Mesenchymal stem cell (in vitro differentiated cells and primary cell): ENCODE measurements at places on chromosomes 12 and 14.

DNA sequence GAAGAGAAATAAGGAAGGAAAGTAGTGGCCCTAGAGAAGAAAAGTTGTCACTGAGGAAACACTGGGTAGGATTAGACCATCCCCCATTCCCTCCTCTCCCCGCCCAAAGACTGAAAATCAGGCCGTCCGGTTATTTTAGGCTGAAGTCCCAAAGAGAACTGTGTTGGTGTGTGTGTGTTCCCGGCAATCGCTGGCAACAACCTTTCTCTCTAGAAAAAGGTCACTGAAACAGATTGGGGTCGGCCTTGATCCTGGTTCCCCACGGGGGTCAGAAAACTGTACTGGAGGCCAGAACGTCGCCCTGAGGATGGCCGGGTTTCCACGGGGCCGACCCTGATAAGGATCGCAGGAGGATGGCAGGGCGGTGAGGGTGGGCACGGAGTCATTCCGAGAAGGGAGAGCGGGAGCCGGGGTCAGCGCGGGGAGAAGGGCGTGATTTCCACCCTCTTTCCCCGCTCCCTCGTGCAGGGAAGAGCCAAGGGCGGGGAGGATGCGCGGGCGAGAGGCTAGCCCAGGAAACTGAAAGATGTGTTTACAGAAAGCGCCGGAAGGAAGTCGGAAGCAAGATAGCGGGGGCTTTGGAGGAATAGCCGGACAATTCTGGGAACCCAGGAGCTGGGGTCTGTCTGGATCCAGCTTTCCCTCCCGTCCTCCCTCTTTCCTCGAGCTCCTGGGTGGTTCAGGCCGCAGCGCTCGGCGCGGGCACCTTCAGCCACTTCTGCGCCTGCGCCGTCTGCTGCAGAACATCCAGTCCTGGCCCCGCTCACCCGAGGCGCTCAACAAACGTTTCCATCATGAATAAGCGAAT, 25.3 kb upstream of the SPTLC2 start:
- DNase-seq, result no peak

DNA sequence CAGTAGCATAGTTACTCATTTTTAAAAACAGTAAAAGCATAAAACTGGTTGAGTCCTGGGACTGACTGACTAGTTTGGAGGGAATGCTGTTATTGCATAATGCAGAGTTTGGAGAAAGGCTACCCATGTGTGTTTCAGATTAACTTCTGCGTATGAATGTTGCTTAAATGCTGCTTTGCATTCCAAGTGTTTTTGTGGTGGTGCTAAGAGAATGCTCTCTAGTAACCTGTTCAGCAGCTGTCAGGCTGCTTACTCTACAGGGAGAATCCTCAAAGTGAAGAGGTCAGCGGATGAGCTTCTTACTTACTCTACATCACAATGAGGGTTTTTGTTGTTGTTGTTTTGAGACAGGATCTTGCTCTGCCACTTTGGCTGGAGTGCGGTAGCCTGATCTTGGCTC, 4.3 kb downstream of the DLST start:
- peak; percentile 82 for DNase-seq

DNA sequence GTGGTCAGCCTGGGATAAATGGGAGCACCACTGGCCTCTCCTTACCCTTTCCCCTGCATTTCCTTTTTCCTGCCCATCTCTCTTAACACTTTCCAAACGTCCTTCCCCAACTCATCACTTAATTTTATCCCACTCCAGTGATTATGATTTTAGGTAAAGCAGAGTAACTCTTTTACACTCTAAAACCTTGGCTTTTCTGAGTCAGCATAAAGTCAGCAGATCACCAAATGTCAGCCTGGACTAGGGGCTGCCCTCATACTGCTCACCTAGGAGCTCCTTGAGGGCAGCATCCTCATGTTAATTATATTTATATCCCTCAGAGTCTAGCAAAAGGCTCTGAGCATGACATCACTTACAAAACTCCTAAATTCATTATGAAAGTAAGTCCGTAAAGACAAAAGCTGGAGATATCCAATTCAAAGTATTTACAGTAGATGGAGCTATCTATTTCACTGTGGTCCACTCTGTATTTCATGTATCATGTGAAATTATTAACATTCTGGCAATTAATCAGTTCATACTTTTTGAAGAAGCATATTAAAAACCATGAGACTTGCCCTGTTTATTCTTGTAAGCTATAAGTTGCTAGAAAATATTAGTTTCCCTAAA, 17.0 kb upstream of the DICER1 start:
- DNase-seq, result no peak

GRCh38 chr14:96761066-96761465, 36.1 kb upstream of the VRK1 start:
- no peak for DNase-seq

- DNase-seq, result peak; percentile 77
Measured at GRCh38 chr14:91113829-91114078, at the start of gene DGLUCY. TSS of gene DGLUCY (plus strand) at chr14:91114073. CDS start at chr14:91160295, 46,222 bp downstream.

DNA sequence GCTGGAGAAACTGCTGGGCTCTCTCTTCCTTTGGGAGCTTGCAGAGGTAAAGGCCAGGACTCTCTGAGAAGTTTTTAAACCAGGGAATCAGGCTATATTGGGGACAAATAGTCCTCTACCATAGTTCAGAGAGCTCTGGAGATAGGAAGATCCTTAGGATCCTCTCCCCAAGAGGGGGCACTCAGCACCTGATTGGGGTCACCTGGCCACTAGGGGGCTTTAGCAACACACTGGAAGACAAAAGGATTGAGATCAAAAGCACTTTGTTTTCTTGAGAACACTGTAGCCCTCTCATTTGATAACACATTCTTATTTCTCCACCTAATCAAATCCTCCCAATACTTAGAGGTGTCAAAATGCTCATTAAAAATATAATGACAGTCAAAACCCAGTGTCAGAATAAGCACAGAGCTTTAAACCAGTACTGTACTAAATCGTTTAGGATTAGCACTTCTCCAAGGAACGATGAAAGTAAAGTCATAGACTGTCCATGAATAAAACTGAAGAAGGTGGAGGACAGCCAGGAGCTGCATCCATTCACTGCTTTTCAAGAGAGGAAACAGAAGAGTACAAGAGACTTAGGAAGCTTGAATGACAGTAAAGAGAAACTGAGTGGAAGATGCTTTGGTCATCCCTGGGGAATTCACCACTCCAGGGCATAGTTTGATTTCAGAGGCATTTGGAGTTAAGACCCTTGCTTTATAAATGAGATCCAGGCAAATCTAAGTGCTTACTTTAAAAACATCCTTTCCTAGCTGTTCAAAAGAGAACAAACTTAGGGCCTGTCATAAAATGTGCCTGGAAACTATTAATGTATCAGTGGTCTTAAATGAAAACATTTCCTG, 26.5 kb downstream of the BMP4 start:
- no peak for DNase-seq

- DNase-seq, result no peak
Measured at GRCh38 chr12:26715232-26715631, 117.8 kb downstream of the ITPR2 start.

GRCh38 chr12:52006726-52007157, at the start of gene TAMALIN:
TSS of gene TAMALIN (plus strand) at chr12:52006946. CDS start at chr12:52007020, 74 bp downstream.
- DNase-seq, result peak; percentile 79

DNA sequence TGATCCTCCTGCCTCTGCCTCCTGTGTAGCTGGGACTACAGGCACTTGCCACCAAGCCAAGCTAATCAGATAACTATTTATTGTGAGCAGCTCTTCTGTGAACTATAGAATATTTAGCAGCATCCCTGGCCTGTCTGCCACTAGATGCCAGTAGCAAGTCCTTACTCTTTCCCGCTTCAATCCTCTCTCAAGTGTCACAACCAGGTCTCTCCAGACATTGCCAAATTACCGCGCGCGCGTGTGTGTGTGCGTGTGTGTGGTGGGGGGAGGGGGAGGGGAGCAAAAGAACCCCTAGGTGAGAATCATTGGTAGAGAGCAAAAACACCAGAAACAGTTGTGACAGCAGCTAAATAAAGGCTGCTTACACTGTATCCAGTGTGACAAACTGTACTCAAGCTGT, 49.9 kb downstream of the PPP2R5E start:
- DNase-seq, result no peak

GRCh38 chr12:12837025-12837812, 24.1 kb downstream of the DDX47 start:
- DNase-seq, result peak; percentile 83

DNA sequence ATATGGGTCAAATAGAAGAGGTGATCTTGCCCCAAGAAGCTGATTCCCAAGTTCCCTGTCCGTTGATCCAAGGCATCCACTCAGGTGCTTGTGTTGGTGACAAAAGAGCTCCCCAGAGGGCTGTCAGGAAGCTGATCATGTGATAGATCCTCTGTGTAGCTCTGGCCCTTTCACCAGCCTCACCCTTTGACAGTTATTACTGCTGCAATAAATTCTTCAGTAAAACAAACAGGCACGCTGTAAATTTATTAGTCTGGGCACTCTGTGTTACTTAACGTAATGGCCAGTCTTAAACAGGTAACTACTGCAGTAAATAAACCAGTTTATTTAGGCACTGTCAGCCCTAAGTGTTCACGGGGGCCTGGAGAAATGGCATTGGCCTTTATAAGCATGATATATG, 473.9 kb downstream of the BCL11B start:
- DNase-seq, result no peak

- no peak for DNase-seq
Measured at GRCh38 chr12:119942386-119942785, 46.6 kb upstream of the BICDL1 start.

GRCh38 chr14:65565948-65566347, 153.4 kb downstream of the FUT8 start:
- no peak for DNase-seq

DNA sequence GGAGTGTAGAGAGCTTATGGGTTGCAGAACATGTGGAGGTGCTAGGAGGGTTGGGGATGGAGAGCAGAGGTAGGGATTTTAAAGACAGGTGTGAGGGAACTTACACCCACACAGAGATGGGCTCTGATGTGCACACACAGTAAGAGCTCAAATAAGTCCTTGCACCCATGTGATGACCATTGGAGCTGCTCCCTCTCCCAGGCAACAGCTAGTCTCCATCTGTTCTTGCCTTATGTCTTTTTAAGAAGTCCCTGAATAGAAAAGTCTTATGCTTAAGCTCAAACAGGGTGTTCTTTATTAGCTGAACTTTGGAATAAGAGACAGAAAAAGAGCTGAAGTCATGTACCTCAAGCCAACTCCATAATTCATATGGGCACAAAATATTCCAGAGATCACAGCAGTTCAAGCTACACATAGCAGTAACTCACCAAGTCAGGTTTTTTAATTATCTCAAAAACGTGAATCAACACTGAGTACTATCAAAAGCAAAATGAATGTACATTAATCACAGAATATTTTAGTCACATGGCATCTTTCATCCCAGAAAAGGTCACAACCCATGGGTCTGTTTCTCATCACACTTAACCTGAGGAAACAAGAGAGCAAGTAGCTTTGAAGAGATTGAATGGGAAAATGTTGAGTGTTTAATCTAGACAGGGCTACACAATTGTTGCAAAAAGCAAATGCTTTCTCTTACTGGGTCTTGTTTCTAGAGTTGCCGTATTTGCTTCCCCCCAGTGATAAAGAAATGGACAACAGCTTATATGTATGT, 1513.6 kb upstream of the SEL1L start:
- no peak for DNase-seq

DNA sequence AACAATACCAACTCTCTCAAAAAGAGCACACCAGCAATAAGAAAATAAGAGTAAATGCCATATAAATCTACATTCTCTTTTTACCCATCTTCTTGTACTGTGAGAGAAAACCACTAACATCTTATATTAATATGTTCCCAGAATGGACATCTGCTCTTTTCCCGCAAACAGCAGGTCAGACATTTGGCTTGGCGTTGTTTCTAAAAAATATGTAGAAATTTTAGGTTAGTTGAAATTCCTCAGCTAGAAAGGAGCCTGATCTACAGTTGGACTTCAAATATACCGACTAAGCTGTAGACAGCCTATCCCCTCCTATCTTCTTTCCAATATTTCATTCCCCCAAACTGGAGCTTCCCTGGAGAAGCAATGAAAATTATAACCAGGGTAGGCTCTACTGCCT, 88.7 kb downstream of the PPP2R5E start:
- no peak for DNase-seq

- DNase-seq, result peak; percentile 43
Measured at GRCh38 chr12:28872654-28873268, 276.3 kb upstream of the FAR2 start.

DNA sequence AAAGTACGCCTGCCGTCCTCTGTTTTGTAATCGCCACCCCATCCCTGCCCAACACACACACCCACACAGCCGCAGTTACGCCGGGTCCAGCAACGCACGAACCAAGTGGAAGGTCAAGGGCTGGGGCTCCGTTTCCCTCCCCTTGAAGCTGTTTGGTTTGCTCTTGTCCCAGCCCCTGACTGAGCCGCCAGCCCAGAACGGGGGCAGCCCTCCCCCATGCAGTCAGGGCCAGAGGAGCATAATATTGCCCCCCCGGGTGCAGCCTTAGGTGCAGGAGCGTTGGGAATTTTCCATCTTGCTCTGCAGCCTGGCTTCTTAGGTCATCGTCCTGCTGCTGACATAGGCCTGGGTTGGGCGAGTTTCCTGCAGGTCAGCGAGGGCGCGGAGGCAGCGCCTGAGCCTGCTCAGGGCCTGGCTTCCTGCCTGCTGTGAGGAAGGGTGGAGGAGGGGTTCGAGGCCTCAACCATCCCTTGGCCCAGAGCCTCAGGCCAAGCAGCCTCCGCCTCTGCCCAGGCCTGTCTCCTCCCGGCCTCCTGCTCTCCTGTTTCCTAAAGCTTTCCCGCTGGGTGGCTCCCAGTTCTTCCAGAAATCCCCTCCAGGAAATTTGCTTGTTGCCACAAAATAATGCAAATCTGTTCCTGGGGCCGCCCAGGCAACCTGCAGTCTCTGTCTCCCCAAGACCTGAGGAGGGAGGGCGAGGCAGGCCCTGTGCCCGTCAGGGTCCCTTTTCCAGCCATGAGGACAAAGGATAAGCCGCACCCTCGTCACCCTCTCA, 44.5 kb downstream of the PSMA6 start:
- DNase-seq, result peak; percentile 95

- no peak for DNase-seq
Measured at GRCh38 chr12:69354172-69354555, 5.4 kb upstream of the YEATS4 start.

GRCh38 chr12:113909776-113910420, 56.2 kb downstream of the RBM19 start:
- no peak for DNase-seq

- DNase-seq, result no peak
Measured at GRCh38 chr12:45421736-45422135, 205.8 kb downstream of the ANO6 start.

DNA sequence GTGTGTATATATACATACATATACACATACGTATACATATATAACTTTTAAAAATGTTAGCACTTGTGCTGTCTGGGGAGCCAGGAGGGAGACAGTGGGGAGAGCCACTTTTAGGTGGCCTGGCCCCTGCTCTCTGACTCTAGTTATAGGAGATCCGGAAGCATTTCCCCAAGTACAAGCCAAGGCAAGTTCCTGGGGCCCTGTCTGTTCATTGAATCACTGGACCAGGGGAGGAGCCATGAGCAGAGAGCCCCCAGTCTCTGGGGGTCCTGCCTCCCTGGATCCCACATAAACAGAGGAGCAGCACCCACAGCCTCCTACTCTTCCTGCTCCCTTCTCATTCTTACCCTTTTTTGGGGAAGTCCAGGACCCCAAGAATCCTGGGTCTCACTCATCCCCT, 45.4 kb upstream of the TMED10 start:
- DNase-seq, result no peak
